ENCODE measurements at places on chromosomes 6 and 20.

- DNase-seq: peak; percentile 36
Observed at GRCh38 chr6:107670792-107671199, 153.3 kb downstream of the SCML4 start.

DNA sequence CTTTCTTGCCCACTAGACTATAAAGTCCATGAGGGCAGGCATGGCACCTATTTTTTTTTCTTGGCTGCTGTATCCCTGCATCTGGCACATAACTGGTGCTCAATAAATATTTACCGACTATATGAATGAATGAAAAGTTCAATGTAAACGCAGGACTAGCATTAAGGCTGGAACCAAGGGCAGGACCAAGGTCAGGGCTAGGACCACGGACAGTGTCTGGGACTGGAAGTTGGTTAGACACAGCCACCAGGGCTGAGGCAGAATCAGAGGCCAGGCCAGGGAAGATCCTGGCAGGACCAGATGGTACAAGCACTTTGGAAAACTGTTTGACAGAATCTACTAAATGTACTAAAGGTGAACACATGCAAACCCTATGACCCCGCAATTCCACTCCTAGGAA is 3.7 kb downstream of the TNXB start:
- no peak for DNase-seq

DNA sequence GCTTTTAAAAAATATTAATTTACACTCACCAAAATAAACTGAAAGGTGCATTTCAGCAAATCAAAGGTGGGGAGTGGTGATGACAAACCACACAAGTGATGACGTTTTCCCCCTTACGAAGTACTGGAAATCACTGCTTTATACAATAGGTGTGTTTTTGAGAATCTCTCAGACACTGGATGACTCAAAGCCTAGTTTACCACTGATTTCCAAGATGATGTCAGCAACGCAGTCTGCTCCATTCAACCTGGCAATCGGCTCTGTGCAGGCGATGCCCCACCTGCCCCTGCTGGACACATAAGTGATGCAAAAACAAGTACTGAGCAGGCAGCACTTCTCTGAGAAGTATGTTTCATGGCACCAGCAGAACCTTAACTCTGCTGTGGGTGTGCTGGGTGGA is 114.4 kb downstream of the SOD2 start:
- peak; percentile 54 for DNase-seq

DNA sequence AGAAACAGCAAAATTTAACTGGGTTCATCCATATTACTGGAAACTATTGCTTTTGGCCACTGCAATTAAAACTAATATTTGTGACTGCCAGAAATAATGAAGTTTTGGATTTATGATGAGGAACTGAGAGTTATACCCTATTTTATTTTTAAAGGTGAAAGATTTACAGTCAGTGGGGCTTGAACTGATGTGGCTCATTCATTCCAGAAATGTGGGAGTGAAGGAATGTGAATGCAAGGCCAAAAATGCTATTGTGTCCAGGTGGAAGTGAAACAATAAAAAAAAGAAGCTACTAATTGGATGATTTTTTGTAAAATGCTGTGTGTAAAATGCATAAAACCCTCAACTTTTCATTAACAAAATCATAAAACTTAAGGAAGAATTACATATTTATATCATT is 491.9 kb downstream of the COL12A1 start:
- DNase-seq: no peak

DNA sequence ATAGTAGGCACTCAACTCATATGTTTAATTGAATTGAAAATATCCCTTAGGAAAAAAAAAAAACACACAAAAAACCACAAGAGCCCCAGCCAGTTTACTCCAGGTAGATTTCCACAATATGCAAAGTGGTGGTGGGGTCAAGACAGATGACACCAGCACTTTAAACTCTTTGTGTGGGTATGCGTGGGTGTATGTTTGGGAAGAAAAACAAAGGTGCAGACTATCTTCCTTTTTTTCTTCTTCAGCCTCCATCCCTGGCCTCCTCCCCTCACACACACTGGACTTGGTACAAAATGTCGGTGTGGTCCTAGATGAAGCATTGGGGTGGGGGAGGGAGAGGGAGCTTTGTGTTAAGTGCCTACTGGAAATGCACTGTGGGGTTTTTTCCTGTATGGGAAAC is 42.2 kb upstream of the CDKAL1 start:
- DNase-seq: no peak

- no peak for DNase-seq
Observed at GRCh38 chr20:49268600-49269365, 9.1 kb downstream of the ZNFX1 start.

DNA sequence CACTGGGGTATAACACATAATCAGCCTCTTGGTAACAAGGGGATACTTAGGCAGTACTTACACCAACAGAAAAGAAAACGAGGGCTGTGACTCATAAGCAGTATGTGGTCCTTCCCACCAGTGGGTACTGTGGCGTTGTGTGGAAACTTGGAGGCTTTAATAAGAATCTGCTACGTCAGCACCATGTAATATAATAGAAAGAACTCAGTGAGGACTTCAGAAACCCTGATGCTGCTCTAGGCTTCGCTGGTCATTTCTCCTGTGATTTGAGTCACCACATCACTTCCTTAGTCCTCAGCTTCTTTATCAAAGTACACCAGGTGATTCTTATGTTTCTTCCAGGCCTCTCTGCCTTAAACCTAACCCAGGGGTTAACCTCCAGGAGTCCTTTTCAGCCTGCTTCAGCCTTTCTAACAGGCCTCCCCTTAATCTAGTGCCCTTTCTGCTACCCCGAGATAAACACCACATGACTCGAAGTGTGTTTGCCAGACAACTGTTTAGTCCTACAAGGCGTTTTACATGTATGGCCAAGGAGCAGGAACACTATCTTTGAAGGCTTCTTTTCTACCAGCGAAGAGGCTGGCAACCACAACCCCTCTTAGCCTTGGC is 68.5 kb downstream of the FYN start:
- no peak for DNase-seq

GRCh38 chr6:158717341-158718330 is 67.8 kb downstream of the SYTL3 start:
- no peak for DNase-seq

DNA sequence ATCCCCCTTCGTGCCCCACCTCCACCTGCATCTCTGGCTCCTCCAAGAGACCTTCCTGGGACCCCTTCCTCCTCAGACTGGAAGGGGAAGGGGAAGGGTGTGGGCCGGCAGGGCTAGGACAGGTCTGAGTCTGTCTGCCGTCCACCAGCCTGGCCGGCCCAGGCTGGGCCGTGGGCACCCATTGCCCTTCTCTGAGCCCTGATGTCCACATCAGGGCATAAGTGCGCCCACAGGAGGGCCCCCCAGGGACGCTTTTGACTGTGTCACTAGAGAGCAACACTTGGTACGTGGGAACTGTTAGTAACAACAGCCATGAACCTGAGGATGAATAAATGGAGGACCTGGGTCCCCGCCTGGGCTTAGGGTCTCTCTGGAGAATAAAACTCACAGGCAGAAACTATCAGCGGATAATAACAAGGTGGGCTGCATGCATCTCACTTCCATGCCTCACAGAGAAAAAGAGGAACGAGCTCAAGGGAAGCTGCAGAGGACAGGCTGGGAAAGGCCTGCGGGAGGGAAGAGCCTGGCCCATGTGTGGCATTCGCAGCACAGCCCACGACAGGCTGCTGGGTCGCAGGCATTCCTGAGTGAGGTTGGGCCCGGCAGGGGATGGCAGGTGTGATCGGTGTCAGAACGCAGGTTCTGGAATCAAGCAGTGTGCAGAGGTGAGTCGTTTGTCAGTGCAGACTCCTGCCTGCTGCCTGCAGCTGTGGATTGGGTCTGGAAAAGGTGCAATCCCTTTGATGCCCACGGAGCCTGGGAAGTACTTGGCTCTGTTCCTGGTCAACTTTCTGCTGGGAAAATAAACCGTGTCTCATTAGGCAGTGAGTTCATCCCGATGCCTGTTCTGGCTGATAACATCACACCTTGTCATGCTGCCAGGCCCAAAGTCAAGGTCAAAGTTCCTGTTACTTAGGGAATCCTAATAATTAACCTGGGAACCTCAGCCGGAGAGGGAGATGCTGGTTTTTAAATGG is 60.9 kb downstream of the BCAS4 start:
- no peak for DNase-seq

DNA sequence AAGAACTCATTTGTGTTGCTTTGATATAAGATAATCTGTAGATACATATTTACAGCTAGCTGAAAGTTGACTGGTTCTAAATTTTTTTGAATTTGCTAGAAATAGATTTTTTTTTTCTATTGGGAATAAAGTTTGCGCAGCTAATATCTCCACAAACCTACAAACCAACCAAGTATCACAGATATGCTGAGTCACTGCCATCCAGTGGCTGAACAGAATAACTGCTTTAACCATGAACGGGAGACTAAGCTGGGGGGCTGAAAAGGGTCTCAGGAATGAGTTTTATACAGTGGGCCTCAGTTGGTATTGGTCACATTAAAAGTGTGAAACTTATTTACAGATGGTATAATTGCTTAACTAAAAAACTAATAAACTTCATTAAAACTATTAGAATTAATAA is 326.7 kb upstream of the CNR1 start:
- no peak for DNase-seq

GRCh38 chr6:35512740-35513139 is at the start of gene TULP1:
Gene TULP1, minus strand, starts transcription at chr6:35512896. Its CDS starts 38 bp downstream, at chr6:35512858.
- no peak for DNase-seq

DNA sequence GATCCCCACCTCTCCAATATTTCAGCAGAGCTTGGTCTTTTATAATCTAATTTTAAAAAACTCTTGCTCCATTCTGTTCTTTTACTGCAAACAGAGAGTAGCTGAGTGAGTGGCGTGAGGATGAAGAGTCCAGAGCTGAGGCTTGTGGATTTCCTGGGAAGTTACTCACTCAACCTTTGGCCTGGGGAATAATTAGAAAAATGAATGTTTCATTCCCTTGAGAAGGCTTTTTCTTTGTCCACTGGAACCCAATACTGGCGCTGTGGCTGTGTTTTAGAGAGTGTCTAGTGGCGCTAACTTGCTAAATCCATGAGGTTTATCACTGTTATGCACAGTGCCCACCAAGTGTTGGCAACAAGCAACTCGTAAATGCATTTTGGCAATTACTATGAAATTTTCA is 251.5 kb downstream of the HIVEP2 start:
- DNase-seq: no peak

DNA sequence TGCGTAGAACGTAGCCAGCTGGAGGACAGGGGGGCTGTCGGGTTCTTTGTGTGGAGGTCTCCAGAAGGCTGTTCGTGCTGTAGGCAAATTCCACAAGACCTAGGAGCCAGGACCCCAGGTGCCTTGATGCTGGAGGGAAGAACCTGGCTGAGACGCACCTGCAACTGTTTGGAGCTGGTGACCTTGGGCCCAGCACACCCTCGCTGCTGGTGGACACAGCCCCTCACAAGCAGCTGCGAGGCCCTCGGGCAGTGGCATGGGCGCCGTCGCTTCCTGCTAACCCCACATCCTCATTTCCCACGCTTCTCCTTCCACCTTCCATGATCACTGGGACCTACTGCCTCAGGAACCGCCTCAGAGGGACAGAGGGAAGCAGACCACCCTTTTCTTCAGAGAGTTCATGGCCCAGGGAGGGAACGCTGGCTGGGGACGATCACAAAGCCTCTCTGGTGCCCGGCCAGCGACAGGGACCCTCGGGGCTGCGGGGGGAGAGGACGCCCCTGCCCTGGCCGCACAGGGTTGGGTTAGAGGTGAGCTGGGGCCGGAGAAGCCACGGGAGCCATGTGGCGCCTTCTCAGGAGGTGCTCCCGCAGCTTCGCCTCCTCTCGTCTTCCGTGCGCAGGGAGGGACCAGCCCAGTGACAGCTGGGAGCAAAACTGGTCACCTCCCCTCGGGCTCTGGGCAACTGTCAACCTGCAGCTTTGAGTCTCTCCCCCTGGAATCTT is 18.4 kb downstream of the DLL1 start:
- DNase-seq: no peak
